HCT116 (cell line): ENCODE measurements at places on chromosomes 12 and 14.

DNA sequence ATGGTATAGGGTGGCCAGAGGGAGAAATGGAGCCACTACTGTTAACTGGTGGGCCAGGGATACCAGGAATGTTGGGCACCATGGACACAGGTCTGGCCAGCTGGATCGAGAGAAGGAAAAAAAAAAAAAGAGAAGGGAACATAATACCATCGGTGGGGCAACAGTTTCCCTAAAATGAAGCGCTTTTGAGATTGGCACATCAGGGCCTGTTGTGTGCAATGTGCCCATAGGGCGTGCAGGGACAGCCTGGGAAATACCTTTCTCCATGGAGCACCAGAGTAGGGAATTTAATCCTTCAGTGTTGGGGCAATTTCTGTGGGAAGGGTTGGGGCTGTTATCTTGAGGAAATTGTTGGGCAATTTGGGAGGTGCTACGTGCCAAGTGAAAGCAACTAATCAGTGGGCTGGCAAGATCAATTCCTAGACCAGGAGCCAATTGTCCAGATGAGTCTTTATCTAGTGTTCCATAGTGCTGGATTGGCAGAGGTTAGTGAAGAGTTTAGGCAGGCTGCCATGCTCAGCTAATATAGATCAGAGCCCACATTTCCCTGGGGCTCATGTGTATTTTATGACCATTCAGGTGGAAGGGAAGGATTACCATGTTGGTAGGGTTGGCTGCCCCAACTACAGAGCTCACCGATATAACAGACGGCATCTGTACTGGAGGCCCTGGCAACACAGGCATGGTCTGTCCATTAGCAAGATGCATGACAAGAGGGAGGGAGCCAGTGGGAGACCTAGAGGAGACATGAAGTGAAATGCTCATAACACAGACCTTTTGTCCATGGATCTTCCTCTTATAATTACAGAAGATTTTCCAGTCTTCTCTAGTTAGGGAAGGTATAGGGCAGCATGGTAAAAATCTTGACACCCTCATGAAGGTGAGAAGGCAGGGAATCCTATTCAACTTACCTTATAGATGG lies 25.5 kb upstream of the NPFF start:
- no peak for DNase-seq

GRCh38 chr12:53502331-53502730 lies 1.2 kb downstream of the TARBP2 start:
- DNase-seq = no peak

DNA sequence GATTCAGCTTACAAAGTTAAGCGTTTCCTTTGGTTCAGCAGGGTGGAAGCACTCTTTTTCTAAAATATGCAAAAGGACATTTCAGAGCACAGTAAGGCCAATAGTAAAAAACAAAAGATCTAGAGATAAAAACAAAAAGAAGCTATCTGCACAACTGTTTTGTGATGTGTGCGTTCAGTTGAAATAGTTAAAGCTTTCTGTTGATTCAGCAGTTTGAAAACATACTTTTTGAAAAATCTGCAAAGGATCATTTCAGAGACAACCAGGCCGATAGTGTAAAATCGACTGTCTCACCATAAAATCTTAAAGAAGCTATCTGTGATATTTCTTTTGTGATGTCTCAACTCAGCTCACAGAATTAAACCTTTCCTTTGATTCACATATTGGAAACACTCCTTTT lies 300.0 kb upstream of the ALG10B start:
- DNase-seq = no peak

DNA sequence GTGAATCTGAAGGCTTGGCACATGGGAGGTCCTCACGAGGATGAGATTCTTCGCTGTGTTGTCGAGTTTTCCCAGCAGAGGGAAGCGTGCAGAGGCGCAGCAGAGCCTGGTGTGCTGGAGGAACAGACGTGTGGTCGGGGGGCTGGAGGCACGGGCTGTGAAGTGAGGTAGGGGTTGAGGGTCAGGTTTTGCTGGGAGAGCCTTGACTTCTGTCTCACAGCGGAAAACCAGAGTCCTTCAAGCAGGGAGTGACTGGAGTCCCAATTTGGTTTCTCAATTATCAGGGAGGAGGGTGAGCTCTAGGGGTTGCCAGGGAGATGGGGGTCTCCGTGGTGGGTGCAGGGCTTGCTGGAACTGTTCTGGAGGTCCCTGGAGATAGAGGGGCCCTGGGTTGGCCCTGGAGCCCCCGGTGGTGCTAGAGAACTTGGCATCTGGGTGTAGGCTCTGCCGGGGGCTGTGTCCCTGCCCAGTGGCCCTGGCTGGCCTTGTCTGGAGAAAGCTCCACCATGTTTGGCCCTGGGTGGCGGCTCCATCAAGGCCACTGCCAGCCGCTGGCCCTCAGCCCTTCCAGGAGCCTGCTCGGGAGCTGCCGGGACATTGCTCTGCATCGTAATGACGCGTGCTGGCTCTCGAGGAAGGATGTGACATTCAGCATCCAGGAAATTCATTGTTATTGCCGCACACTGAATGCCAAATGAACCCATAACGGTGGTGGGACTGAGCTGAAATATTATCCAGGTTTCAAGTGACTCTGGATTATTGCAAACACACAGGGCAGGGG lies 215.7 kb downstream of the KIF26A start:
- DNase-seq = no peak

- no peak for DNase-seq
These were observed 29.2 kb downstream of the TMTC1 start for GRCh38 chr12:29754235-29755189.

GRCh38 chr14:22448035-22448904 lies 140.8 kb downstream of the DAD1 start:
- DNase-seq = no peak

- no peak for DNase-seq
These were observed 25.9 kb upstream of the BDKRB2 start for GRCh38 chr14:96178461-96179321.

GRCh38 chr14:70882776-70883492 lies 24.3 kb upstream of the PCNX1 start:
- no peak for DNase-seq

DNA sequence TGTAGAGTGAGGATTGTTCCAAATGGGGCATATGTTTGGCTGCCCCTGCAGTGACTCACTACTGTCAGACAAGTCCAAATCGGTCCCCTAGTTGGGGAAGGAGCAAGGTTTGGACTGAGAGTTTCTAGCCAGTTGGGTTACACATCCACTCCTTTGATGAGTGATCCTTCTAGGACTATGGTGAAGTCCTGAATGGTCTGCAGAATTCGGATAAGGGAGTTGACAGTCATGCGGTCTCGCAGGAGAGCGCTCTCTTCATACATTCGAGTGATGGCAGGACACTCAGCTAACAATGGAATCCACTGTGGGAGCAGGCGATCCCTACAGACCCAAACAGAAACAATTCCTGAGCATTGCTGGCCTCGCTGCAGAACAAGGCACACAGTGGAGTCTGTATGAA lies 61.5 kb upstream of the SINHCAF start:
- DNase-seq = no peak

DNA sequence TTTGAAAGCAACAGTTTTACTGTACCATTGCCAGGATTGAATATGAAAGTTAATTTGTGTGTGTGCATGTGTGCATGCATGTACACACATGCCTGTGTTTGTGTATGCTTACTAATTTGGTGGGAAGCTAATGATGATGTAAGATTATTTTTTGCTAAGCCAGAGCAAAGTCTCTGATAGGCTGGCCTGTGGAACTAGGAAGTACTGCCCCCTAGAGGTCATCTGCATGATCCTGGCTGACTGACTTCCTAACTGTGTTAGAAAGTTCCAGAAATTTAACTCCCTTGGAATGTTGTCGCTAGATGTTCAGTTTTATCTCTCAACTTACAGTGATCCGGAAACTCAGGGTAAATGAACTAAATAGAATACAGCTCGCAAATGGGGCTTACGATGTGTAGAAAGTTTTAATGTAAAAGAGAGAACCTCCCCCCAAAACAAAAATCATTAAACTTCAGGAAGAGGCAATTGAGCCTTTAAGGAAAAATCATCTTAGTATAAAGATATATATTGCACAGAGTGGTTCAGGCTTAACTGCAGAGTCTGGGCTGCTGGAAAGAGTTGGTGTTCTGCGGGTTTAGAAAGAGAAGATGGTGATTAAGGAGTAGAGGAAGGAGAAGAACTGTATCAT lies 34.3 kb upstream of the SLC38A1 start:
- DNase-seq = peak; percentile 18

GRCh38 chr12:53499266-53500141 lies at the start of gene MAP3K12:
TSS of gene MAP3K12 (minus strand) at chr12:53499458. CDS start at chr12:53487391, 12,067 bp downstream.
- DNase-seq = no peak

- DNase-seq = no peak
These were observed 4.6 kb upstream of the GSC start for GRCh38 chr14:94774344-94775090.

- DNase-seq = no peak
These were observed 189.5 kb downstream of the PHLDA1 start for GRCh38 chr12:75842090-75842489.

DNA sequence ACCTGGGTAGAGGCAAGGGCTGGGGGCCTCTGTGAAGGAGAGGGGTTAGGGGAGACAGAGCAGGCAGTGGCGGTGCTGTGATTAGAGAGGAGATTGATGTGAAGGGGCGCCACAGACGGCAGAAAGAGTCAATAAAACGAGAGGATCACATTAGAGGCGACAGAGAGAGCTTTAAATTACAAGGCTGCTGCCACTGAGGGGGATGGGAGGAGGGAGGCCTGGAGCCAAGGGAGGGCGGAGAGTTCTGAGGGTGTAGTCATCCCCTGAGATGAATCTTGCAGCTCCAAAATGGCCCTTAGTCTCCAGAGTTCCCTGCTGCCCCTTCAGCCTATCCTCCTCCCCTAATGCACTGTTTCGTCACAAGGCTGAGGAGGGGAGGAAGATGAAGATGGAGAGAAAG lies 12.8 kb downstream of the ZFHX2 start:
- DNase-seq = no peak

DNA sequence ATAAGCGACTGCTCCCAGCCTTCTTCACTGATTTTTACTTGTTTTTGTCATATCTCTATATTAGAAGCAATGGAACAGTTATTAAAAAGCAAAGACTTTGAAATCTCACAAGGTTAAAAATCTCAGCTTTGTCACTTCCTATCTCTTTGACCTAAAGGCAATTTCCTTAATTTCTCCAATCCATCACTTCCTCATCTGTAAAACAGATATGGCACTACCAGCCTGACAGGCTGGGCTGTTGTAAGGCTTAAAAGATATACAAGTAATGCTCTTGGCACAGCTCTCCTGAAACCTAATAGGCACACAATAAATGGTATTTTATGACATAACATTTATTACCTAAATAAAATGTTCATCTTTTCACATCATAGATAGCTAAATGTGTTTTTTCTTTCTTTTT lies 25.6 kb downstream of the ATXN2 start:
- DNase-seq = no peak

DNA sequence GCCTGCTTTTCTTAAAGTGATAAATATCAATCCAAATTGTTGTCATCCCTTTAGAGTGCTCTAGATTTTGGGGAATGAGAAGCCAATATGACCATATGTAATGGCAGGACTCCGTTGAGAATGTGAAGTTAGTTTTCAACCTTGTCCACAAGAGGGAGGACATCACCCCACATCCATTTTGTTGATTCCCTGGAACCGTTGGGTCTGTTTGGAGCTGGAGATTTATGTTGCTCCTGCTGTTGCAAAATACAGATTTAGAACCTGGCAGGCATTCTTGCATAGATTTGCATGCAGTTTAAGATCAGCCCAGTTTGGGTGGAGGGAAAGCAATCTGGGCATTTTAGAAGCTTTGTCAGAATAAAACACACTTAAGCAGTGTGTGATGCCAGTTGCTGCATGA lies 620.1 kb downstream of the NRXN3 start:
- no peak for DNase-seq

GRCh38 chr14:93953263-93953662 lies 23.1 kb downstream of the ASB2 start:
- no peak for DNase-seq

GRCh38 chr12:113439606-113440030 lies 17.4 kb downstream of the SDSL start:
- DNase-seq = no peak

GRCh38 chr12:94242901-94243300 lies 94.5 kb downstream of the PLXNC1 start:
- no peak for DNase-seq

DNA sequence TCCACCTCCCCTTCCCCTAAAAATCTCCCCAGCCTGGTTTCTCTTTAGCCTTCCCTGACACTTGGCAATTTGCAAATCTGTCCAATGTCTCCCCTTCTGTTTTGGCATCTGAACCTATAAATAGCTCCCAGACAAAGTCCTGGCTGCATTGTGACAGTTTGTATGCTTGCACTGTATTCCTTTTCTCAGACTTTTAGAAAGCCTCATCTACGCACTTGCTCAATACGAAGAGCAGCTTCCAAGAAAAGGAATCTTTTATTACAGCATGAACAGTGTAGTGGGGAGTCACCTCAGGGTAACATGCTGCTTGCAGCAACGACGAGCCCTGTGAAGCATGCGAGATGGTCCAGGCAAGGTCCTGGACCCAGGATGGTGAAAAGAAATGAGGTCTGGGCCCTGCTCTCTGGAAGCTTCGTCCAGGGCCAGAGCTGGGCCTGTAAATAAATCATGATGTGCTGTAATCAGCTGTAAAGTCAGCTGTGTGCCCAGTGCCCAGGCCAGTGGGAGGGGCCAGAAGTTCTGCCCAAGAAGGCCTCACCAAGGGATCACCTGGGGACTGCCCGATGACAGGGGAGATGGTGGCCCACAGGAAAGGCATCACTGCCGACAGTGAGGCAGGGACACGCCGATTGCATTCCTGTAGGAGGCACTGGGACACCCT lies 88.3 kb downstream of the RIN3 start:
- no peak for DNase-seq

DNA sequence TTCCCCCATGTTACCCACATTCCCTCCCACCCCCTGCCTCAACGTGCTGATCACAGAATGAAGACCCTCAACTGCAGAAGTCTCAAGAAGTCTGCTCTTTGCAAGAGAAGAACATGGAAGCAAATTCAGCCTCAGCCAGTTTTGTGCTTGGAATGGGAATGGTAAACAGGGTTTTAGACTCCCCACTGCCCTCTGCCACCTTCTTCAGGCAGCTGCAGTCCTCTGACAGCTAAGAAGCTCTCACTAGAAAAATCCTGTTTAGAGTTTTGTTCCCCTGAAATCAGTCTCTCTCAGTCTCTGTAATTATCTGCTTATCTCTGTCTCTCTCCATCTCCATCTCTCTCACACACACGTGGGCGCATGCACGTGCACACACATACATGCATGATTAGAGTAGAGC lies 85.4 kb downstream of the CRACR2A start:
- no peak for DNase-seq

- DNase-seq = peak; percentile 61
These were observed 109.3 kb downstream of the PTPRQ start for GRCh38 chr12:80553316-80553715.

DNA sequence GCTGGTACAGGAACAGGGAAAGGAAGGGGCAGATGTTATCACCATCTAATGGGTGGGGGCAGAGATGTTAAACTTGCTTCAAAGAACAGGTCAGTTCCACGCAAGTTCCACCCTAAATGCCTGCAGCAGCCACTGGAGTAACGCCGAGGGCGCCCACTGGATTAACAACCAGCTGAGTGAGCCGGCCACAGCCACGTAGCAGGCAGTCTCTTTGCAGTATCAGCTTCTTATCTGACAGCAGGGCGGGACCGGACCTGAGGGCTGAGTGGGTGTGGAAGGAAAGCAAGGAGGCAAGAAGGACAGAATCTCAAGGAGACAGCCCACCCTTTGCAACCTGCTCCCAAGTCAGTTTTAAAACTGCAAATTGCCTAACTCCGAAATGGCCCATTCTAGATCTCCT lies 38.4 kb upstream of the FOXN3 start:
- DNase-seq = no peak
